T-helper 9 cell (primary cell): ENCODE measurements at places on chromosomes 1 and 21.

GRCh38 chr1:185733818-185734735, at the start of gene HMCN1:
Gene HMCN1 (plus strand): TSS chr1:185734391. CDS start chr1:185734780, 389 bp downstream.
- DNase-seq: no peak

- no peak for DNase-seq
These were observed 28.3 kb downstream of the VWA5B1 start for GRCh38 chr1:20318971-20319370.

DNA sequence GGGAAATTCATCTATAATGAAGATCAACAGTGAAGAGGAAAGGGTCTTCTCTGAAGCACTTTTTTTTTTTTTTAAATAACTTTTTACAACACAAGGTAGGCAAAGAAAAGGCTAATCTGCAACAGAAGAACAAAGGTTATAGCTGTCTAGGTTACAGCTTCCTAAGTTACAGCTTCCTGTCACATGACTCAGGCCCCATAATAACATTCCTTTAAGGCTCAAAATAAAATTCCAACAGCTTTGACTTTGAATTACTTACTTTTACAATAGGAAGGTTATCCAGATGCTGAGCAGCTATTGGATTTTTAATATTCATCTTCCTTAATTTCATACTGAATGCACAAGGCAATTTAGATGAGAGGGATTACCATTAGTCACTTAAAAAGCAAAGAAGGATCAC, 40.4 kb upstream of the TMEM61 start:
- DNase-seq: no peak

GRCh38 chr1:167726008-167726407, 4.2 kb downstream of the MPZL1 start:
- no peak for DNase-seq

DNA sequence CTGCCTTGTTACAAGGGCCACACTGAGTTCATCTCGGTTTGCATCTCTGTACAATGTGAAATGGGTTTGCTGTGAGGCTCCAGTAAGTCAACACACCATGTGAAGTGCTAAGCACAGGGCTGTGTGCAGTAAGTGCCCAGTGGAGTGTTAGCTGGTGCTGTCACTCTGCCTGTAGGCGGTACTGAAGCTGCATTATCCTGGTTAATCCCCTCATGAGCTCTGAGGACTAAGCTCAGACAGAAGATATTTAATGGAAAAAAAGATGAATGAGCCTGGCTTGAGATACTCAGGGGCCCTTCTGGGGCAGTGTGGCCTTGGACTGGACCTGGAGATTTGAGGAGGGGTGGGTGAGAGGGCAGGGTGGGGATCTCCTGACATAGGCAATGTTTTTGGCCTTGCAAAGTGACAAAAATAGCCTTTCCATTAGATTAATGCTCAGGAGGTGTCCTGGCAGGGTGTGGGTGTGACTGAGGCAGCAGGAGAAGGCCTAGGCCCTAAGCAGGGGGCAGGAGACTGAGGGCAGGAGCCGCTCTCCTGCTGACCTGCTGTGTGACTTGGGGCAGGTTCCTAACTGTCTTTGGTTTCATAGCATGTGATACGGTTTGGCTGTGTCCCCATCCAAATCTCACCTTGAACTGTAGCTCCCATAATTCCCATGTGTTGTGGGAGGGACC, 570.5 kb downstream of the PTPRU start:
- no peak for DNase-seq

DNA sequence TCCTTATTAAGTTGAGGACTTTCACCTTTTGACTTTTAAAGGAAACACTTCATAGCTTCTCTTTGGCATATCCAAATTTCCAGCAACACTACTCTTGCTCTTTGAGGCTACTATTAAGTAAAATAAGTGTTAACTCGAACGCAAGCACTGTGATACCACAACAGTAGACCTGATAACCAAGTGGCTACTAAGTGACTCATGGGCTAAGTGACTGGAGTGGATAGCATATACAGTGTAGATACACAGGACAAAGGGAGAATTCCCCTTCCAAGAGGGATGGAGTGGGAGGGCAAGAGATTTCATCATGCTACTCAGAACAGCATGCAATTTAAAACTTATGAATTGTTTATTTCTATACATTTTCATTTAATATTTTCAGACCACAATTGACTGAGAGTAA, 9.8 kb upstream of the KCNA3 start:
- no peak for DNase-seq

- no peak for DNase-seq
These were observed 11.2 kb downstream of the PRMT2 start for GRCh38 chr21:46646541-46647154.

DNA sequence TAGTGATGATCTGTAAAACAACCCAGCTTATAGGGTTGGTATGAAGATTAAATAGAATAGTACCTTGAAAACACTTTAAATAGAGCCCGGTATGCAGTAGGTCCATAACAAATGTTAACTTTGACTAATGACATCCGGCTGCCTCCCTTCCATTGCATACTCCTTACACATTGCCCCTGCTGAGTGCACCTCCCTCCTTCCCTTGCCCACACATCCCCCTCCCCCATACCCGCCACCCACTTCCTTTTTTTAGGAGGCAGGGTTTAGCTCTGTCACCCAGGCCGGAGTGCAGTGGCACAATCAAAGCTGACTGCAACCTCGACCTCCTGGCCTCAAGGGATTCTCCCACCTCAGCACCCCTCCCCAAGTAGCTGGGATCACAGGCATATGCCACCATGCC, 24.4 kb upstream of the ZC3H12A start:
- DNase-seq: no peak
